ENCODE measurements at places on chromosomes 2 and 18.

DNA sequence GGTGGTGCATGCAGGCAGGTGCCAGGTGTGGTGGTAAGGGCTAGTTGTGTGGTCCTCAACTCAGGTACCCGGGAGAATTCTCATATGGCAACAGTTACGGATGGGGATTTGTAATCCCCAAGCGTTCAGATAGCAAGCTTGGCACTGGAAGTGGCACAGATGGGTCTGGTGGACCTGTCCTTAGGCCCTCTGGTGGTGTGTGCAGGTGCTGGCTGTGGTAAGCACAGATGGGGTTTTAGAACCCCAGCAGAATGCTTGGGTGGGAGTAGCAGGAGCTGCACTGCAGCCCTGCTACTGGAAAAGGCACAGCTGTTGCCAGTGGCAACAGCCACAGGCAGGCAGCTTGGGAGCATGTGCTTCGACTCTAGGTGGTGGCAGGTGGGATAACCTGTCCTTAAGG is 948.2 kb upstream of the FAM98A start:
- DNase-seq: no peak

GRCh38 chr2:4900242-4900641 is 791.9 kb upstream of the SOX11 start:
- no peak for DNase-seq

DNA sequence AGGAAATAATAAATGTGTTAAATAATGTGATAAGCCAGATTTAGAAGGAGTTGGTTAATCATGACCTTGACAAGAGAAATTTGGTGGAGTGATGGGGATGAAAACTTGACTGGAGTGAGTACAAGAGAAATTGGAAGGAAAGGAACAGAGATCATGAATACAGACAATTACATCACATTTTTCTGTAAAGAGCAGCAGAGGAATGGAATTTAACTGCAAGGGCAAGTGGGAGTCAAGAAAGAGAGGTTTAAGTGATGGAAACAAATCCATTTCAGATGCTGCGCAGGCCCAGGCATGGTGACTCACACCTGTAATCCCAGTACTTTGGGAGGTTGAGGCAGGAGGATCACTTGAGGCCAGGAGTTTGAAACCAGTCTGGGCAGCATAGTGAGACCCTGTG is 46.7 kb downstream of the ICA1L start:
- no peak for DNase-seq

GRCh38 chr2:40144022-40144421 is 307.9 kb downstream of the SLC8A1 start:
- DNase-seq: no peak

GRCh38 chr2:179677077-179677688 is 184.2 kb downstream of the ZNF385B start:
- no peak for DNase-seq

DNA sequence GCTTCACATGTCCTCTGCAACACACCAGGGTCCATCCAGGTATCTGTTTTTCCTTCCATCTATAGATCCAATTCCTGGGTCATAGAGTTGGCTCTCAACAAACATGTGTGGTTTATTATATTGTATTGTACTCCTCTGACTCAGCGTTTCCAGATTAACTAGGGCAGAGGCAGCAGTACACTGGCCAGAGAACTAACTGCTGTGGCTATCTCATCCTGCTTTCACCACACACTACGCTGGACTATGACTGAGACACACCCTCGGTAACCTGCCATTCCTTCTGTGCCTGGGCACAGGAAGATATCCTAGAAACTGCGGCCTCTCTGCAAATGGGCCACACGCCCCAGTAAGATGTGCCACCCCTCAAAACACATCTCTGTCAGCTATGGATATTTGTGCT is 159.8 kb upstream of the STK17B start:
- no peak for DNase-seq

DNA sequence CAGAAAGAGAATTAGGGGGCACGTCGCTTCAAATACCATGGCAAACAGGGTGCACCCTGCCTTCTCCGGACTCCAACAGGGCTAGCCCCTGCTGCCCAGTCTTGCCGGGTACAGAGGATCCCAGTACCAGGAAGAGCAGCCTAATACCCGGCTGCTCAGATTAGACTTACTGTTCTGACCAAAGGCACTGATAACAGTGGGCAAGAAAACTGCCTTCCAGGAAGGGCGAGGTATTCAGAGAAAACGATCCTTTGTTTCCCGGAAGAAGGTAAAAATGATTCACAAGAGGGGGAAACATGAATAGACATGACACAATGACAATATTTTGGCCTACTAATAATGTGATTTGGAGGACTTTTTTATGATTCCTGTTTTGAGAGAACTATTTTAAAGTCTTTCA is 99.9 kb downstream of the SS18 start:
- DNase-seq: no peak

DNA sequence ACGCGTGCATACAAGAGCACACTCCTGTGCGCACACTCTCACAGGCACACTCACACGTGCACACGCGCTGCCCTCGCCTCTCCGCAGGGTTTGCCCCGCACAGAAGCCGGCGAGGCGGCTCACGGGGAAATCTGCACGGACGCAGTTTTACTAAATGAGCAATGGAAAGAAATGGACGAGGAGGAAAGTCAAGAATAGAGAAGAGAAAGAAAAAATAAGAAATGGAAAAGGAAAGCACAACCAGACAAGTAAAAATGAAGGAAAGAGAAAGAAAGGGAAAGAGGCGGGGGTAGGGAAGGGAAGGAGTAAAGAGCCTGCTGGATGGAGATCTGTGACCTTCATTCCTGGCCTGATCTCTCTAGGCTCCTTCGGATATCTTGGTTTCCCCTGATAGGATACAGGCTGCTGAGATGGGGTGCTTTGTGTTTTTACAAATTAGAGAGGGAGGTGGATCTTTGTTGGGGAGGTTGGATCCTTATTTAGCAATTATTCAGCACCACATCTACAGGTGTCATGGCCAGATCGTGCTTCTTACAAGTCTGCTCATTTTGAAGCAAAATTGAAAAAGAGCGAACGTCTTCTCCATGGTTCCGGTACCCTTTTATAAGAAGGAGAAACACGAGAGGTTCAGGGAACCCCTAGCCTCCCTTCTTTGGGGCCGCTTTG is 693 bp upstream of the LRP2 start:
- no peak for DNase-seq

DNA sequence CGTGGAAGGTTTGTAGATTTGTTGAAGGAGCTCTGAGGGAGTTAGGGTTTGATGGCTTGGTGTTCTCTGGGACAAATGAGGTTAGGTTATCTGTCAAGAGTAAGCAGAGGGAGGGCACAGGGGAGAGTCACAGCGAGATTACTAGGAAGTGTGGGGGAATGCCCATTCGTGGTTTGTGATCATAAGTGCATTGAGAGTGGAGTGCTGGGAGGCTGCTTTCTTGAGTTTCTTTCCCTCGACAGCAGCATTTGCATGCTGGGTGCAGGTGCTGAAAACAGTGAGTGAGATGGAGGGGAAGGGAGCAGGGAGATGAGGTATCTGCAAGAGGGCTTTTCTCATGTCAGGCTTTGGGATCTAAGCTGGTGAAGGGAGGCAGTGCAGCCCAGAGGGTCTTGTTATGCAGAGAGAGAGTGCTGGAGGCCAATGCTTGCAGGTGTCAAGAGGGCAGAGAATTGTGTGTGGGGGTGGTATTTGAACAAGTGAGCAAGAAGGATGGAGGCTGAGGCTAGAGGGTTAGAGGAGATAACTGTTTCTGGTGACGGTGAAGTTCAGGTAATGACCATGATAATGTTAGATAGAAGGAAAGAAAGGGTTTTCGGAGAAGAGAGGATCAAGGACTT is 8.8 kb downstream of the RALB start:
- DNase-seq: no peak

GRCh38 chr2:127770973-127771735 is 39.8 kb downstream of the WDR33 start:
- DNase-seq: no peak

GRCh38 chr2:15331787-15332186 is 229.3 kb downstream of the NBAS start:
- DNase-seq: no peak

- no peak for DNase-seq
Observed at GRCh38 chr2:72963423-72964145, 46.3 kb downstream of the EMX1 start.

DNA sequence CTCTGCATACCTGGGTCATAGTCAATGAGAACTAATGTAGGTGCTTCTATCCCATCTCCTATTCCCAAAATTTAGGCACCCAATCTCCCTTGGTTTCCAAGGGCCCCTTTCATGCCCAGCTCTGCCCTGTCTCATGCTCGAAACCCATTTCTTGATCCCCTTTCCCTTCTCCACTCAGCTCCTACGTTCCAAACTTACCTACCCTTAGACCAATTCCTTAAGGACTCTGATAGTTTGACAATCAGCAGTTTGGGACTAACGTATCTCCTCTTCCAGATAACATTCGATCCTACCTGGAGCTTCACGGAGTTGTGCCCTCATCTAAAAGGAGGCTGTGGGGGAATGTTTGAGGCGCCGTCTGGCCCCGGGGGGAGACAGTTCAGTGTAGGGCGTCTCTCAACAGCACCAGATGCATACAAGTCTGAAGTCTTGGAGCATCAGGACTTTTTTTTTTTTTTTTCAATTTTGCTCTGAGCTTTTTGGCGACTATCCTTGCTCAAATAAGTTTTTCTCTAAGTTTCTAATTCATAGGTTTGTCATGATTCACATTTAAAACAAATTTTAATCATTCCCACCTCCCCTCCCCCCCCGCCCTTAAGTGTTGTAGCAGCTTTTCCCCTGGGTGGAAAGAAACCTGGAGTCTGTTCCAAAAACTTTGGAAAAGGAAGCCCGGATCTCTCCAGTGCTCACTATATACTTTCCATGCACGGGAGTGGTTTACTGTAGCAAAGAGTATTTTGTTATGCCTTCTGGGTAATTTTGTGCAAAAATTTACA is 141.2 kb upstream of the LGALSL start:
- DNase-seq: no peak

GRCh38 chr2:54015798-54016699 is 45.3 kb upstream of the PSME4 start:
- DNase-seq: no peak

- no peak for DNase-seq
Observed at GRCh38 chr18:9139400-9140039, 2.9 kb downstream of the ANKRD12 start.

DNA sequence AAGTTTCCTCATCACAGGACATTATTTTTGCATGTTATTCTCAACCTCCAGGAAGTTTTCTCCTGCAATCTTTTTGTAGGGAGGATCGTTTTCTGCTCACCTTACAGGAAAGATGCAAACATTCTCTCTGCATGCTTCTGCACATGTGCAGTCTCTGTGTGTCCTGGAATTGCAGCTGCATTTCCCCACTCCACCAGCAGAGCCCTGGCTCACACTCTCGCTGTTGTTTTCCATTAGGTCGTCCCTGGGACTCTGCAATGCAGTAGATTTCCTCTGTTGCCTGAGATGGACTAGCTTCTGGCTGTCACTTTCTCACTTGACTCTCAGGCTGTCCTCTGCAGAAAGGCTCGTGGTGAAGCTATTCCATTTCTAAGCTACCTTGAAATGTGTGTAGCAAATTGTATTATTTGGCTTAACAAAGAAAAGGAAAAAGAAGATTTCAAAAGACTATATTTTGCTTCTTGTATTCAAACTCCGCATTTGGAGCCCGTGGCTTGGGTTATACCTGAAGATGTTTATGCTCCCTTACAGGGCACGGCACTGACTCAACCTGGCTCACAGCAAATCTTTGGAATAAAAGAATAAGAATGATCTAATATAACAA is 346.7 kb downstream of the RAD51AP2 start:
- no peak for DNase-seq

DNA sequence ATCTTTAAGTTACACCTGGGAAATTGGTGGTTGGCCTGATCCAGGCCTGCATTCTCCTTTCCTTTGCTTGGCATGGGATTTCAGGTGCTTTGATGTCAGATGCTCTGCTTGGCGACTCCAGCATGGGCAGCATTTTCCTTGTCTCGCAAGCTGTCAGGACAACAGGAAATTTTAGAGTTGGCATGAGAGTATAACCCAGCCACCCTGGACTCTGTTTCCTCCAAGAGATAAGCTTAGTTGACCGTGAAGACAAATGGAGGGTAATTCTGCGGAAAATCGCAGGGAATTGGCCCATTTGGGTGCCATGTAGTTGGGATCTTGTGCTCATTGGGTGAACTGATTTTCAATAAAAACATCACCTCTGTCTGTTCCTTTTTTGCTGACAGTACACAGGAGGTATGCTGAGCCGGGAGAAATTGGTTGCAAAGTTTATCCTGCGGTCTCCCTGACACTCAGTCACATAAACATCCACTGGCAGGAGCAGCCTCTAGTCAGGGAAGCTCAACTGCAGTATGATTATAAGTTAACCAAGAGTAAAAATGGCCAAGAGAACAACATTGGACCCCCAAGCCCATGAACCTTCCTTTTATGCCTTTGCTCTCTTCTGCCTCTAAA is 409.9 kb downstream of the SETBP1 start:
- DNase-seq: no peak

- no peak for DNase-seq
Observed at GRCh38 chr2:158745067-158745865, 49.9 kb upstream of the DAPL1 start.

DNA sequence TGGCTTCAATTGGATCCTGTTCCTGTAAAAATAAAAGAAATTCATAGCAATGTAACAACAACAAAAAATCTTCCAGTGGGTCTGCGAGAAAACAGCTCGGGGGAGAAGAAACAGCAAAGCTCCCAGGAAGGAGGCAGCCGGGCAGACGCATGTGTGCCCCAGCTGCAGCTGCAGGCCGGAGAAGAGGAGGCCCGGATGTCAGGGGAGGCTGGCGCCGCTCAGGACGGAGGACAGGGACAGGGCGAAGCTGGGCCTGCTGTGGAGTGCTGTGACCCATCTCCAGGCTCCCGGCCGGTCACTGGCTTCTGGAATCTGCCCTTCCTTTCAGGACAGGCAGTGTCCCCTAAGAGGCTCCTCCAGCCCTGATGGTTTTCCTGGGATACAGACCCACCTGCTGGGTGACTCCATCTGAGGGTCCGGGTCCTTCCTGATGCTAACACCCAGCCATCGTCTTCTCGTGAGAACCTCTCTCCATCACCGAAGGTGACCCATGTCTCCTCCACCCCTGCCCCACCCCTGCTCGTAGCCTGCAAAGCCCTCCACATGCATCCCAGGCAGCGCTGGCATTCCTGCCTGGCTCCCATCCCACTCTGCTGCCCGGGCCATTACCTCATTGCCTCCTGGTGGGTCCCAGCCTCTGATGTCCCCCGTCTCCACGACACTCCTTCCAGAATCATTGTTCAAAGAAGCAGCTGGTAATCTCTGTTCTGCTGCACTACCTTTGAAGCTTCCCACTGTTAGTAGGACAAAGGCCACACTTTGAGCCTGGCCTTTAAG is 145.4 kb upstream of the TWIST2 start:
- DNase-seq: no peak

GRCh38 chr2:241603686-241604085 is 33.3 kb downstream of the THAP4 start:
- DNase-seq: no peak

DNA sequence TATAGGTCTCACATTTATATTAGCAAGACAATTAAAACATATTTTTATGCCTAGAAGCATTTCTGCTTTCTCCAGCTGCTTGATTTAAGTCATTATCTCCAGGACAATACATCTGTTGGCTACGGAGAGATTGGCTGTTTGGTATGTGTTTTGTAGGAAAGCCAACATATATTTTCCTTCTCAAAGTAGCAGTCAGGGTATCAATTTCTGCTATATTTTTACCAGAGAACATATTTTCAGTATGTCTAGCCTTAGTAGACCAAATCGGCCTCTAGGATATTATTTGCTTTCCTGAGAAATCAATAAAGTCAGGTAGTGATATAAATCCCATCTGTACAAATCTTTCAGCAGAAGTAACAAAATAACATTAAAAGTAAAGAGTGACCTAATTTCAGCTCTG is 150.0 kb upstream of the COL3A1 start:
- DNase-seq: no peak
